ENCODE measurements at places on chromosomes 12 and 14.

DNA sequence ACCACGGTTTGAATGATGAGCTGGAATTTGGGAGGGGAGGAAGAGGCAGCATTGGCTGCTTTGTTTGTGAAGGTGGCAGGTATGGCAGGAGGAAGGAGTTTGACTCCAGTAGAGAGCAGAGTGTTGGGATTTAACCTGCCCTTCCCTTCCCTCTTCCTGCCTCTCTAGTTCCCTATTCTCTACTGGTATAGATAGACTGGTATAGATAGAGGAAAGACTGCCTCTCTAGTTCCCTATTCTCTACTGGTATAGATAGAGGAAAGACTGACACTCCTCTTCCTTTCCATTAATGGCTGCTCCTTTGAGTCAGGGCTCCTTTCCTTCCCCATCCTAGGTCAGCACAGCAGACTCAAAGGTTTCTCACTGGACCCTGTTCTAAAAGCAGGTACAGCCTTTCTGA lies 8.4 kb upstream of the SYCP3 start:
- DNase-seq: no peak

DNA sequence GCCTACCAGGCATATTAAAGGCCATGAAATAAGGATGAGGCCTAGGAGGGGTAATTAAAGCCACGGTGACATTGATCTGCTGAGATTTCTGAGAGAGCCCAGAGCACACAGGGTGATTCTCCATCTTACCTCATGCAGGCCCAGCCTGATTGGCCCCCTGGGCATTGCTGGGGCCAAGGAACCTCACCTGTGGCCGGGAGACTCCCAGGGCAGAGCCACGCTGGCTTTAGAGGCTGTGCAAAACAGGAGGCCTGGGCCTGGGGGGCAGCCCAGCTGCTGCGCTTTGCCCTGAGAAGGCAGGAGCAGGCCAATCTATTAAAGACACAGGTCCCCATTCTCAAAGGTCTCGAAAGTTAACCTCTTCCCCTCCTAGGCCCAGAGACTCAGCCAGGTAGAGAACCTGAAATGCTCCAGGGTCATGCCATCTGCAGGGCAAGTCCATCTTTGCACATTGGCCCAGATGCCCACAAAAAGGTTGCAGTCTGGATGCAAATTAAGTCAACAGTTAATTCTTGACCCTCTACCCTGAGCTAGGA lies 1099.7 kb downstream of the BCL11B start:
- no peak for DNase-seq

DNA sequence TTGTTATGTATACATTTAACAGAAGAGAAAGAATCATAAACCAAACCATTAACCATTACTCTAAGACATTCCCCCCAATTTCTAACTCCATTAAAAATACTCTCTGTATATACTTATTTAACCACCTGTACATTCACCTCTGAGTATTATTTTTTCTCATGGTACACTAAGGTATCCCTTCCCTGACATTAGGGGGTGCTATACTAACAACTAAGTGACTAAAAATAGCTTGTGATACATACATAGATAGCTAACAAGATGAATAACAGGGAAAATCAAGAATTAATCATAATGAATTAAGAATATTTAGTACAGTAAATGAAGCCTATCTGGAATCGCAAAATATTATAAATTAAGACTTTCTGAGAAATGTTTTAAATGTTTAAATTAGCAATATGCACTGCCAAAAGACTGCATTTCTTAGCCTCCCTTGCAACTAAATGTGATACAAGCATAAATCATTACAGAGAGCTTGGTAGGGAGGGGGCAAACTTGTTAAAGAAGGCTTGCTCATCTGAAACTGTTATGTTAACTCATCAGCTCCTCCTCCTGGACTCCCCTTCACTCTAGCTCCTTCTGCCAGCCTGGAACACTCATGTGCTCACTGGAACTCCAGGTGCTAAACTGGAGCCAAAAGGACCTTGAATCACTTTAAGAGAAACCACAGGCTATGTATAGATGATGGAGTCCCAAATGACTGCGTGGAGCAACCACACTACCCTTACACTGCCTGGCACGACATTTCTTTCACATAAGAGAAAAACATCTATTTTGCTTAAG lies 14.9 kb downstream of the C2CD5 start:
- DNase-seq: no peak

GRCh38 chr12:124862768-124863415 lies 772 bp downstream of the SCARB1 start:
- no peak for DNase-seq

GRCh38 chr12:54197431-54197909 lies 8.7 kb upstream of the SMUG1 start:
- no peak for DNase-seq

DNA sequence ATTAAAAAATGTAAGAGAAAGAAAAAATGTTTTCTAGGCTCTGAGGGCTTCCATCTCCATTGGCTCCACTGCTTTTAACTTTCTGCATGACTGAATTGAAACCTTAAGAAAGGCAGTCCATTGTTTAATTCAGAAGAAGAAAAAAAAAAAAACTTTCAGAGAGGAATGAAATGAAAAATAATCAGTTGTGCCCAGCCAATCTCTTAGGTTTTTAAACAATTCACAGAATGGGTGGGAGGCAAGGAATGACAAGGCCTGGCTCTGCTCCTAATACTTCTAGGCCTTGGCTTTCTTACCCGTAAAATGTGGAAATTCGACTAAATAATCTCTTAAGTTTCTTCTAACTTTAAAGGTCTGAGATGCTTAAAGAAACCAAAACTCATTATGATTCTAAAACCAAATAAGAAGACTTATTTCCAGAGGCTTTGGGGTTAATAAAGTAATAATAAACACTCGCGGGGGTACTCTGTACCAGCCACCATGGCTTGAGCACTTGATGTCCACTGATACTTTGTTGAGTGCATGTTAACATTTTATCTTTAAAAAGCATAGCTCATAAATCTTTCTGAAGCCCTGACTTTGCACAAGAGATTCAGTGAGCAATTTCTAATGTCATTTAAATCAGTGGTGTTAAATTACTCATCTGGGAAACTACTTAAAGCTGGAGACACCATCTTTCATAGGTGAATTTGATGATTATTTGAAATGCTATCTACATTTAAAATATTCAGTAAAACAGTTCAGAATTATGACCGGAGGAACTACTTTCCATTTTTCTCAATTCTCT lies 49.6 kb downstream of the STON2 start:
- no peak for DNase-seq

GRCh38 chr14:70833884-70834283 lies 24.6 kb upstream of the MAP3K9 start:
- DNase-seq: no peak

DNA sequence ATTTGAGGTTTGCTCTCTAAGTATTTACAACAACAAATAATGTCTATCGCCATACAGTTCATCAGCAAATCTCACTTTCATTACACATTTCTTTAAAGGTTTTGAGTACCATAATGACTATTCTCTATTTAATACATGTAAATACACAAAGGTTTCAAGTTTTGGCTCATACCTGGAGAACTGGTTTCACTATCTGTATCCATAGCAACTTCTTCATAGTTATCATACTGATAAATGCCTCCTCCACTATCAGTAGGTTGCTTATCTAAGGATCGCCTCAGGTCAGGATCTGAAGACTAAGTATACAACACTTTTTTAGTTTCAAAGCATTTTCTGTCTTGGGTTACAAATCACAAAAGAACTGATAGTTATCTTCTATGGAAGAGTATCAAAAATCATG lies 21.4 kb downstream of the ZFC3H1 start:
- DNase-seq: no peak

DNA sequence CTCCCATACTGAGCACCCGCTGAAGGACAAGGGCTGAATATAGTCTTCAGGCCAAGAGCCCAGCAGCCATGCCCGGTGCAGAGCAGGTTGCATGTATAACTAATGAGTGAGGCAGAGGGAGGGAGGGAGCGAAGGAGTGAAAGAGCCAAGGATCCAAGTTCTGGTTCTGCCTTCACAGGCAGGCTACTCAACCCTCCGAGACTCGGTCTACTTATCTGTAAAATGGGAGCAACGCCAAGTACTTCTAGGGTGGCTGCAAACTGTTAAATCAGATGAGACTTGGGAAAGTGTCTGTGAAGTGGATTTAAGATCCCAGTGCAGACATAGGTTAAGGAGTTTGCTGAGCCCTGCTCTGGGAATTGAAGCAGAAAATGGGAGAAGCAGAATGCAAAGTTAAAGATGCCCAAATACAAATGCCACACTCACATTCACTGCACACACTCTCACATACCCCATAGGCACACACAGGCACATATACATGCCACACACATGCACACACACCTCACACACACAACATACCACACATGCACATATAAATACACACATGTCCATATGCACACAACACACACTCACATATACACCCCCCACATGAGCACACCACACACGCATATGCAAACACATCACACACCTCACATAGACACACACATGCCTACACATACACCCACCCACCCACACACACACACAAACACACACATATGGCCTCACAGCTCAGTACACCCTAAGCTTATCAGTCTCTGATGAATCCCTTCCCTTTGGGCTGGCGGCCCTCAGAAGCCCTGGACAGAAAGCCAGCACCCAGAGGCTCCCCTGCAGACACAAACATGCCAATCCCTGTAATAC lies 76.7 kb downstream of the PITPNM2 start:
- DNase-seq: no peak

DNA sequence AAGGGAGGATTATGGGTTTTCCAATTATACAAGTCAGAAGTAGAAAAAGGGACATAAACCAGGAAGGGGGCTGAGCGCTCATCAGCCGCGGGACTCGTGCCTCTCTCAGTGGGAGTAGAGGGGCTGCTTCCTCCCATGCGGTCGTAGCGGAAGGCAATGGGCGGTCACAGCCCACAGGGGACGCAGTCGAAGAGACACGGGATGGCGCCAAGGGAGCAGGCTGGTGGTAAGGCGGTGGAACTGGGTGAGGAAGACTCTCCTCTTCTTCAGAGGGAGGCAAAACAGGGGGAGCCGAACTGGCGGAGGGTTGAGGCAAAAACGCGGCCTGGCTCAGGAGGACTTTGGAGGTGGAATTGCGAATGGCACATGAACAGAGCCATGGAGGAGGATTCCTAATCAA lies 677.7 kb downstream of the TMEM121 start:
- DNase-seq: no peak

DNA sequence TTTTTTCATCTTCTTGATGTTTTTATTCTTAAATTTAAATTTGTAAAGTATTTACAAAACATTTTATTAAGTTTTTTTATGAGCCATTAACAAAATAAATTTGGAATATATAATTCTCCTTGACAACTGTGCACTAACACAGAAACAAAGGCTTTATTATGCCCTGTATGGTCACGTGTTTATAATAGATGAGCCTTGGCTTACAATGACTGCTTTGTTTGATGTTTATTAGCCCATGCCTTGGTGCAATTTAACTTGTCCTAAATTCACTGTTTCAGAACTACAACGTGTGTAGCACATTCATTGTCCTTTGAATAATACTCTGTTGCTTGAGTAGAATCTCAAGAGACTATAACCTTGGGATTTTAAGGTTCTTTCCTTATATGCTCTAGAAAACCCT lies 59.8 kb downstream of the CNTN1 start:
- DNase-seq: no peak

DNA sequence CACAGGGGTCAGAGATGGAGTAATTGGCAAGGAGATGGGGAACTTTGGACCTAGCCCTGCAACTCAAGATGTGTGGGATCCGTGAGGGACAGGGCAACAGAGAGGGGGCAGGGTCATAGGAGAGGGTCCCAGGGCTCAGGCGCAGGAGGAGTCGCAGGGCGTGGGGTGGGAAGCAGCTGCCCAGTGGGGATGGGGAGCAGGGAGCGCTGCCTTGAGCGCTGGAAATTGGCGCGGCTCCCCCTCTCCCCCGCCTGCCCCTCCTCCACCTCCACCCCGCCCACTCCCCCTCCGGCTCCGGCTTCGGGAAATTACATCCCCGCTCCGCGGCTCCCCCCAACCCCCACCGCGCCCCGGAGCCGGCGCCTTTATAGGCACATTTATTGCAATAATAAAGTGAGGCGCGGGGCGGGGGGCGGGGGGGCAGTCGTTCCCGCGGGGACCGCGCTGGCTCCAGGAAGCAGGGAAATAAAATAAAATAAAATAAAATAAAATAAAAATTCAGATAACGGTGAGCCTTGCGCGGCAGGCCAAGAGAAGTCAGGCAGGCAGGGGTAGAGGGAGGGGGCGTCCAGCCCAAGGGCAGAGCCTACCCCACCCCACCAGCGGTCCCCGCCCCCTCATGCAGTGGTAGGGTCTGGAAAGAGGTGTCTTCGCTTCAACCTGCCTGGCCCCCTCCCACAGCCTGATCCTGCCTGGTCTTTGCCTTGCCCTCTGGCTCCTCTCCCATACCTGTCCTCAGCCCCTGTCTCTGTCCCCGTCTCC lies 3.6 kb downstream of the NXPH4 start:
- DNase-seq: no peak

- no peak for DNase-seq
Measured at GRCh38 chr12:71838676-71839075, 883 bp upstream of the TBC1D15 start.

DNA sequence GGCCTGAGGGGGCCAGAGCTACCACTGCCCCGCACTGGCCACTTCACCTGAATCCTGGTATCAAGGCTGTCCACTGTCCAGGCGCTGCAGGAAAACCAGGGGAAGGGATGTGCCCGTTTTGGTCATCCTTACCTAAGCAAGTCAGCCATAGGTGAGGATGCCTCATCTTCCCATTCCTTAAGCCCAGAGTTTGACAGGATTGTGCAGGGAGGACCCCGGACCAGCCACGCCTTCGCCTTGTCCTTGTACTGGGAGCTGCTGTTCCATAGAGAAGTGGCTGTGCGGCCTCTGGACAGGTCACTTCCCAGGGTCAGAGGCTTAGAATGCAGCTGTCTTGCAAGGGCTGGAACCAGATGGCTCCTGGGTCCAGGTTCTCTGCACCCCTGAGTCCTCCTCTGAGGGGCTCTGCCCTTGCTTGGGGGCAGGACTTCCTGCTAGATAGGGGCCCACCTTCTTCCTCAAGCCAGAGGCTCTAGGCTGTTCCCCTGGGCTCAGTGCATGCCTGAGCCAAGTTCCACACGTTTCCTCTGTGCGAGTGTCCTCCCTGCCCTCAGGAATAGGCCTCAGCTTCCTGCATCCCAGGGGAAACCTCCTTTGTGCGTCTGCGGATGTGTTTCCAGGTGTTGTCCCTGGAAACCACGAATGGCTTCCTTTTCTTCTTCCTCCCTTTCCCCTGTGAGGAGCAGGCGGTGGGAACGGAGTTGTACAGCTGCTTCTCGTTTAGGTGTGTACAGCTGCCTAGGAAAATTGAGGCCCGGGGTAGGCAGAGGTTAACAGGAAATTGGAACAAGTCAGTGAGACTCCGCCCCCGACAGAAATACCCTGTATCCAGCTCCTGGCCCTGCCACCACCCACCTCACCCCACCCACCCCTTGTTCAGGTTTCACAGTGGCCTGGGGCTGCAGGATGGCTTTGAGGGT lies 54.3 kb upstream of the RIN3 start:
- no peak for DNase-seq

GRCh38 chr12:56377310-56377988 lies 14.8 kb upstream of the APOF start:
- no peak for DNase-seq

GRCh38 chr12:108531929-108532848 lies 17.1 kb downstream of the FICD start:
- DNase-seq: no peak

Measured in NCI-H774 (cell line).